Calu3 (cell line): ENCODE measurements at places on chromosomes 3 and 15.

GRCh38 chr15:73357999-73358665 lies 10.6 kb downstream of the HCN4 start:
- DNase-seq = peak; percentile 36

GRCh38 chr3:167728632-167729323 lies 5.9 kb downstream of the PDCD10 start:
- DNase-seq = no peak

DNA sequence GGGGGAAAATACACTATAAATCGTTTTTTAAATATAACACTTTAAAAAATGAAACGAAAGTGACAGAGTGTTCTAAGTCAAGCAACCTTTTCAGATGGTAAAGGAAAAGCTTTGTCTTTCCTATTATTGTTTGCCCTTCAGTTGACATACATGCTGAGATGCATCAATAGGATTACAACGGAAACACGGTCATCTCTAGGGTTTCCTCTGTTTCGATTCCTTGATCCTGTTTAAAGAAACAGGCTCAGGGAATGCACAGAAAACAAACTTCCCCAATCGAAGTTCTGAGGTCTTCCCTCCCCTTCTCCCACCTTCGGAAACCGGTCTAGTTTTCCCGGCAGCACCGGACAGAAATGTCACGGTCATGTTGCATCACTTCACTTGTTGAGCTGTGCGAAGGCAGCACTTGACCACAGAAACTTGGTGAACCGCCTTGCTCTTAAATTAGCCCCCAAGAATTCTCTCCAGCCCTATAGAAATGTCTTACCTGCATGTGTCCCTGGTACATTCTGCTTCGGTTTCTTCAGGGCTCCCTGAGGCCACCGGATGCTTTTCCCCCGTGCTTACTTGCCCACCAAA lies 556 bp downstream of the PEX5L start:
- DNase-seq = no peak

GRCh38 chr3:61520966-61521628 lies 40.3 kb upstream of the PTPRG start:
- no peak for DNase-seq

DNA sequence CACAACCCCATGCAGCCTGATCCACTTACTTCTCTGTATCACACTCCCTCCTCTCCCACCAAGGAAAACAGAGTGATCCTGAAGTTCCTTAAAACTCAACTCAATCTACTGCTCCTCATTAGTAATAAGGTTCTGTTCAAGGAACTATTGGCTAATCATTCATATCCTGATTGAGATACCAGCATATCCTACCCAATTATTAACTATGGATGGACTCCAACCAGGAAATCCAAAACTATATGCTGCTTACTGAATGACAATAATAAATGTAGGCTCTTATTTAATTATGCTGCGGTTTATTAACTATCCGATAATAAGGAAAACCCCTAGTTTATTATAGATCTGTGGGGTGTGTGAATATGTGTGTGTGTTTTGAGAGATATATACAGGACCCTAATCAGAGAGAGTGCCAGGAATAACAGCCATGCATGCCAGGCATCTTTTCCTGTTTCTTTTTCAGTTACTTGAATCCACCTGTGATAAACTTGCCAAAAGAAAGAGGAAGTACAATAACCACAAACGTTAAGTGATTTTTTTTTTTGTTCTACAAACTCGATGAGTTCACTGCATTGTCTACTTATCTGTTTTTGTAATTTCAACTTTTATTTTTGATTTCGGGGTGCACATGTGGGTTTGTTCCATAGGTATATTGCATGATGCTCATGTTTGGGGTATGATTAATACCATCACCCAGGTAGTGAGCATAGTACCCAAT lies 1031.7 kb upstream of the CFAP20DC start:
- no peak for DNase-seq

- DNase-seq = peak; percentile 1
These were observed 73.0 kb downstream of the MYH15 start for GRCh38 chr3:108437439-108437838.

GRCh38 chr3:193481436-193481835 lies 73.3 kb downstream of the ATP13A4 start:
- no peak for DNase-seq
